ENCODE measurements at places on chromosomes 4 and X.
A peak's percentile ranks its signal among the peaks of the same experiment; 100 is the strongest.

DNA sequence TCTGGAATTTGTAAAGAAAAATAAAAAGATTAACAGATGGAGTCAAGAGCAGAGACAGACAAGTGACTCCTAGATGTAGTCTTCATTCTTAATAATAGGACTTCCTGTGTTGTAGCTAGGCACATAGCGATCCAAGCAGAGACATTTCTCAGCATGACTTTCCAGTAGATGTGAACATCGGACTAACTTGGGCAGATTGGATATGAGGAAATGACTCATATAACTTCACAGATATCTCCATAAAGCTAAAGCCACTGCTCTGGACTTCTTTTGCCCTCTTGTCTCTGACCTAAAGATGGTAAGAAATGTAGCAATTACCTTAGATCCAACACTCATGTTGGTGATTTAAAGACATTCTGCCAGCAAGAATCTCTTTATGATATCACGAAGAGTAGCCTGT is 131.7 kb downstream of the EPHA5 start:
- DNase-seq = no peak

GRCh38 chr4:152947311-152947710 is 11.2 kb downstream of the FHDC1 start:
- DNase-seq = no peak

- peak; percentile 17 for DNase-seq
Observed at GRCh38 chrX:148530464-148531077, 30.2 kb downstream of the AFF2 start.

GRCh38 chr4:56908206-56909085 is 746 bp downstream of the REST start:
- no peak for DNase-seq

DNA sequence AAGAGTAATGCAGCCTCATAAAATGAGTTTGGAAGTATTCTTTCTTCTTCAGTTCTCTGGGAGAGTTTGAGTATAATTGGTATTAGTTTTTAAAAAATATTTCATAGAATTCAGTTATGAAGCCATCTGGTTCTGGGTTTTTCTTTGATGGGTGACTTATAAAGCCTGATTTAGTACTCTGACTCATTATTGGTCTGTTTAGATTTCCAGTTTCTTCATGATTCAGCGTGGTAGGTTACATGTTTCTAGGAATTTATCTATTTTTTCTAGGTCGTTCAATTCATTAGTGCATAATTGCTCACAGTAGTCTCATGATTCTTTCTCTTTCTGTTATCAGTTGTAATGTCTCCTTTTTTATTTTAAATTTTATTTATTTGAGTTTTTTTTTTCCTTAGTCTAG is 111.2 kb downstream of the CEP44 start:
- DNase-seq = no peak

DNA sequence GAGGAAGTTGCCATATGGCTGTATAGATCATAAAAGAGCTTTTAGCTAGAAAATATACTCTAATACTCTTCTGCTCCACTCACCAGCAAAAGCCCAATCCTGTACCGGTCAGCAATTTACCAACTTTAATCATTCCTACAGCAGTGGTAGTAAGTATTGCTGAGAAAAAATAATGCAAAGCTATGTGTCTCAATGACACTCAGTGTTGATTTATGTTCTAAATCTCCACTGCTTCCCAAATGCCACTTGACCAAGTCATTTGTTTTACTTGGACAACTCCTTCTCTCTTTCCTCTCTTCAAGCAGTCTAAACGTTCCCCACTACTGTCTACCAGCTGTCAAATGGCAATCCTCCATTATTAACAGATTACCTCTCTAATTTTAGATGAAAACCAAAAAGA is 201.8 kb upstream of the GK2 start:
- DNase-seq = no peak

DNA sequence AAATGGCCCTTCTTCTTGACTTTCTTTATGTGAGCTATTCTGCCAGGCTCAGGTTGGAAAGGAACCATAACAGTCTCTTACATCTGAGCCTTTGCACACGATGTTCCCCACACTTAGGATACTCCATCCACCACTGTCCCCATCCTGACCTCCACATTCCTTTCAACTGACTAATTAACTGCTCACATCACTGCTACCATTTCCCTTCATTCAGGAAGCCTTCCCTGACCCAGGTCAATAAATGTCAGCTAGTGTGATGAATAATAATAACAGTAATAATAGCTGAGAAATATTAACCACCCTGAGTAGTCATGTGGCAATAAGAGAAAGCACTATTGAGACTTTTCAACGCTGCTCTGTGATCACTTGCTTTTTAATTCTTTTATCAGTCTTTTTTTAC is 291.7 kb downstream of the KCNIP4 start:
- DNase-seq = no peak

GRCh38 chr4:128564081-128564630 is 245.3 kb upstream of the JADE1 start:
- no peak for DNase-seq

GRCh38 chr4:122921971-122922876 is at the start of gene NUDT6:
Gene NUDT6, minus strand, starts transcription at chr4:122922597. Its CDS starts 25 bp downstream, at chr4:122922572.
- DNase-seq = peak; percentile 42

- DNase-seq = no peak
Observed at GRCh38 chr4:108146336-108146735, 22.4 kb downstream of the LEF1 start.
